PC-9 (cell line): ENCODE measurements at places on chromosomes 1 and 21.

GRCh38 chr1:46012236-46012635 is 120.2 kb downstream of the PIK3R3 start:
- H3K27me3 ChIP-seq = no peaks in the 10 kb centered on the region
- no peaks in the 10 kb centered on the region for H3K4me1 ChIP-seq
- DNase-seq = no peak

- peak overlapping the region; percentile 55 for H3K4me3 ChIP-seq
- H3K36me3 ChIP-seq = no peaks in the 10 kb centered on the region
- H3K27ac ChIP-seq = peak overlapping the region; percentile 100
- peaks cover 49% of the 10 kb centered on the region for H3K4me1 ChIP-seq
Measured at GRCh38 chr1:145978854-145979745, 14.6 kb downstream of the POLR3GL start.

- no peaks in the 10 kb centered on the region for H3K27me3 ChIP-seq
- DNase-seq = no peak
- no peaks in the 10 kb centered on the region for H3K4me1 ChIP-seq
- no peak overlapping the region for H3K4me3 ChIP-seq
- no peaks in the 10 kb centered on the region for H3K36me3 ChIP-seq
Measured at GRCh38 chr21:45900034-45900868, 81.3 kb upstream of the COL6A1 start.

DNA sequence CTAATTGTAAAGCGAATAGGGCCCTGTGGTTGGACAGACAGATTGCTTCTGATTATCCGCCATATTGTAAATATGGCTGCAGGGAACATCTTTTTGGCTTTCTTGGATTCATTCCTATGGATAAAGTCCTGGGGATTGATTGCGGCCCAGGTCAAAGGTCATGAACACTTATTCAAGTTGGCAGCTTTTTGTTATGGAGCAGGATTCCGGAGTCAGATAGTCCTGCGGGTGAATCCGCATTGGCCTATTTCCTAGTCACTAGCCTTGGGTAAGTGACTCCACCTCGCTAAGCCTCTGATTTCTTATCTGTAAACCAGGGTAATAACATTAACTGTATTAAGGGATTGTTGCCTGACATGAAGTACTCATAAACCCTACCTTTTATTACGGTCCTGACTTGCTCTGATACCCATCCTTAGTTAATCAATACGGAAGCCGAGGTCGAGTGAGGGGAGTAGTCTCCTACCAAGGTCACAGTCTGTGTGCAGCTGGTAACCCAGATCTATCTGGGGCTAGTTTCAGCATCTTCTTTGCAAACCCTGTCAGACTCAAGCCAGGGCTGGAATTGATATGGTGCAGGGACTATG is 31.7 kb downstream of the EDN2 start:
- no peaks in the 10 kb centered on the region for H3K36me3 ChIP-seq
- H3K4me3 ChIP-seq = no peak overlapping the region
- no peak for DNase-seq
- H3K27me3 ChIP-seq = no peaks in the 10 kb centered on the region
- peaks cover 32% of the 10 kb centered on the region for H3K4me1 ChIP-seq
- H3K27ac ChIP-seq = no peak overlapping the region

GRCh38 chr1:86708920-86709319 is 4.5 kb downstream of the SH3GLB1 start:
- peaks cover 7% of the 10 kb centered on the region; the same call in 1 of the 2 replicates for H3K36me3 ChIP-seq
- no peaks in the 10 kb centered on the region for H3K27me3 ChIP-seq
- H3K27ac ChIP-seq = no peak overlapping the region
- H3K4me3 ChIP-seq = no peak overlapping the region
- H3K4me1 ChIP-seq = peaks cover 22% of the 10 kb centered on the region

DNA sequence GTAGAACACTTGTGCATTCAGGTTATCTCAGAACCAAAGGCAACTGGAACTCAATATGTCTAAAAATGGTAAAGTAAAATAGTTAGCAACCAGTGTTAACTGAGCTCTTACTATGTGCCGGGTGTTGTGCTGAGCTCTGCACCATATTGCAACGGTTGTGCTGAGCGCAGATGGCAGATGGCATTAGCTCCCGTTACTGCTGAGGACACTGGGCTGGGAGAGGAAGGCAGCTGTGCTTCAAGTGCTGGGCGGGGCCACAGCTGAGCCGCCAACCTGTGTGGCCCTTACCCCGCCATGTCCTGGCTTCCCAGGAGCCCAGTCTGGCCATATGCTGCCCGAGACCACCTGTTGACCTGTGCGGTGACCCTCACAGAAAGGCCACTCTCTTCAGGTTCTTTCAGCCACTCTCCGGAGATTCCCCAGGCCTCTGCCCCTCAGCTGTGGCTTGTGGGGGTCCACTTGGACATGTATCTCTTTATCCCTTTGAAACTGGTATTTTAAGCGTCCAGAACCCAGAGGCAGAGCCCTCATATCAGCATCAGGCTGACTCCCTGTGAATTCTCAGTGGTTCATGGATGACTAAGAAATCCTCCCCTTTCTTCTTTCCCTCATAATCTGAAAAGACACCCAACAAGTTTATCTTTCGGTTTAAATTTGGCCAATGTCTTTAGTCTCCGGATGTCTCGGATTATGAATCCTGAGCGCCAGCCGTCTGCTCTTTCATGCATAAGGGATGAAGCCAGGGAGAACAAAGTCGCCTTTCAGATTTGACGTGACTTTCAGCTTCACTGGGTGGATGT is 26.4 kb downstream of the LDLRAP1 start:
- peak overlapping the region; percentile 93 for H3K27ac ChIP-seq
- no peak for DNase-seq
- H3K4me1 ChIP-seq = peaks cover 65% of the 10 kb centered on the region
- H3K4me3 ChIP-seq = peak overlapping the region; percentile 40; the same call in 1 of the 2 replicates

DNA sequence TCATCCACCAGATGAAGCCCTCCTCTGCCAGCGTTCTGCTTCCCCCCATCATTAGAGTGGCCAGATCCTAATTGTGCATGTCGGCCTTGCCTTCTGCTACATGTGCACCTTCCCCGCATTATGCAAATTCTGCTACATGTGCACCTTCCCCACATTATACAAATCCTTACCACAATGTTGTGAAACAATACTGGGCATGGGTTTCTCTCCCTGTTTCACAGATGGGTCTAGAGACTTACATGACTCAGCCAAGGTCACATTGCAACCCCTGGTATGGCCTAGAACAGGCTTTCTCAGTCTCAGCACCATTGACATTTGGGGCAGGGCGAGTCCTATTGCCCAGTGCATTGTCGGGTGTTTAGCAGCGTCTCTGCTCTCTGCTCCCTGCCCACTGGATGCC is 1.0 kb upstream of the CELA2A start:
- no peak overlapping the region for H3K4me3 ChIP-seq
- peaks cover 15% of the 10 kb centered on the region for H3K4me1 ChIP-seq
- no peak for DNase-seq
- no peak overlapping the region for H3K27ac ChIP-seq

- DNase-seq = no peak
- peaks cover 7% of the 10 kb centered on the region; the same call in 1 of the 2 replicates for H3K4me1 ChIP-seq
- no peaks in the 10 kb centered on the region for H3K36me3 ChIP-seq
- no peak overlapping the region for H3K4me3 ChIP-seq
- no peak overlapping the region for H3K27ac ChIP-seq
- H3K27me3 ChIP-seq = peaks cover 11% of the 10 kb centered on the region
Measured at GRCh38 chr1:14923727-14924452, 229.7 kb upstream of the TMEM51 start.

- H3K27ac ChIP-seq = no peak overlapping the region
- H3K4me1 ChIP-seq = no peaks in the 10 kb centered on the region
- no peak for DNase-seq
- H3K27me3 ChIP-seq = peaks cover 10% of the 10 kb centered on the region
- no peak overlapping the region for H3K4me3 ChIP-seq
- H3K36me3 ChIP-seq = no peaks in the 10 kb centered on the region
Measured at GRCh38 chr1:31224068-31224467, 15.6 kb downstream of the NKAIN1 start.

GRCh38 chr1:51328279-51328678 is 2.1 kb downstream of the TTC39A start:
- no peak overlapping the region for H3K27ac ChIP-seq
- no peaks in the 10 kb centered on the region for H3K36me3 ChIP-seq
- H3K27me3 ChIP-seq = no peaks in the 10 kb centered on the region
- DNase-seq = no peak
- H3K4me1 ChIP-seq = peaks cover 19% of the 10 kb centered on the region
- H3K4me3 ChIP-seq = no peak overlapping the region

DNA sequence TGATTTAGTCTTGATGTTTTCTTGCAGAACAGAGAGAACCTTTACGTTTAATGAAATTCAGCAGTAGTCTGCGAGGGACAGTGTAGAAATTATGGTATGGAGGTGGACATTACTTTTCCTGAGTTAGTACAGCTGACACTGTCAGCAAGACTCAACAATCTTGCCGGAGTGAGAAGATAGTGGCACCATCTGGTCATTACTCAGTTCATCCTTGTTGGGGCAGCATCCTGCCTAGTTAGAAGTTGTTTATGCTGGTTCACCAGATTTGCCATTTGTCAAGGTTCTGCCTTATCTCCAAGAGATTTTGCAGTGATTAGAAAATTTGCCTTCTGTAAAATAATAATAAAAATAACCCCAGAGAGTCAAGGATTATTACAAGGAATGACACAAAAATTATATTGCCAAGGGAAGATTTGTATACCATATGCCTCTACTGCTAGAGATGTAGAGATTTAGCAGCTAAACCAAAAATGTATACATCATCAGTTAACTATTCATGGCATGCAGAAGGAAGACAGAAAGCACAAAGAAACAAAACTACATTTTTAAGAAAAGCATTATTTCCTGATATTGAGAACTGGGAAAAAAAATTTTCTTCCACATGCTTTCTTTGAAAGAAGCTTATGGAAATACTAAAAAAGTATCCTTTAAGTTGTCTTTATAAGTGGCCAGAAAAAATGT is 1967.4 kb downstream of the NCAM2 start:
- no peak for DNase-seq
- no peak overlapping the region for H3K4me3 ChIP-seq
- no peaks in the 10 kb centered on the region for H3K27me3 ChIP-seq
- no peak overlapping the region for H3K27ac ChIP-seq
- no peaks in the 10 kb centered on the region for H3K4me1 ChIP-seq

DNA sequence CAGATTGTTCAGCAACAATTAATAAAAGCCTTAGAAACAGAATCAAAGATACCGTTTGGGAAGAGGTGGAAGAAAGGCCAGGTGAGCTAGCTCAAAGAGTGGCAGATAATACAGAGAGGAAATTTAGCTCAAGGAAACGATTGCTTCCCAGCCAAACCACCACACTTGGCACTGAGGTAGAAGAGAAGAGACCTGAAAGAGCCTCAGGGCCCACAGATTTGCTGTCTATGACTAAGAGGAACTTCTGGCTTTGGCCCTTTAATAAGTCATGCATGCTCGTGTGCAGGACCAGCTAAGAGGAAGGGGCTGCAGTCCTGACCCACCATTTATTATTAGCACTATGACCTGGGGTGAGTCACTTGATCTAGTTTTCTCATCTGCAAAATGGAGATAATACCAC is 72.8 kb upstream of the BCL10 start:
- no peaks in the 10 kb centered on the region for H3K27me3 ChIP-seq
- DNase-seq = no peak
- no peak overlapping the region for H3K27ac ChIP-seq
- H3K36me3 ChIP-seq = 0 out of 2 replicates have a peak, but pooled peaks cover 10% of the 10 kb centered on the region

GRCh38 chr1:71086331-71086730 is 5.5 kb upstream of the ZRANB2 start:
- H3K4me1 ChIP-seq = 0 out of 2 replicates have a peak, but pooled peaks cover 6% of the 10 kb centered on the region
- DNase-seq = no peak
- H3K36me3 ChIP-seq = no peaks in the 10 kb centered on the region
- no peak overlapping the region for H3K27ac ChIP-seq
- H3K4me3 ChIP-seq = no peak overlapping the region

GRCh38 chr1:207913951-207914350 is 3.0 kb upstream of the CD34 start:
- H3K27me3 ChIP-seq = peaks cover 5% of the 10 kb centered on the region
- H3K4me1 ChIP-seq = no peaks in the 10 kb centered on the region
- no peak overlapping the region for H3K4me3 ChIP-seq
- no peaks in the 10 kb centered on the region for H3K36me3 ChIP-seq
- no peak overlapping the region for H3K27ac ChIP-seq

GRCh38 chr1:2482588-2482987 is 6.5 kb downstream of the PLCH2 start:
- no peak overlapping the region for H3K4me3 ChIP-seq
- no peaks in the 10 kb centered on the region for H3K4me1 ChIP-seq

GRCh38 chr1:210620867-210621488 is 292.3 kb downstream of the HHAT start:
- H3K4me1 ChIP-seq = no peaks in the 10 kb centered on the region
- H3K36me3 ChIP-seq = no peaks in the 10 kb centered on the region
- no peak overlapping the region for H3K4me3 ChIP-seq
- no peak for DNase-seq
- H3K27ac ChIP-seq = no peak overlapping the region

- H3K36me3 ChIP-seq = no peaks in the 10 kb centered on the region
- no peak overlapping the region for H3K4me3 ChIP-seq
- no peaks in the 10 kb centered on the region for H3K27me3 ChIP-seq
- no peak overlapping the region for H3K27ac ChIP-seq
Measured at GRCh38 chr1:210685295-210685650, 356.6 kb downstream of the HHAT start.

GRCh38 chr1:115090540-115090939 is 1.2 kb upstream of the TSPAN2 start:
- H3K27ac ChIP-seq = 0 out of 2 replicates have a peak overlapping the region, but pooled peaks have one; percentile 60
- H3K36me3 ChIP-seq = no peaks in the 10 kb centered on the region

DNA sequence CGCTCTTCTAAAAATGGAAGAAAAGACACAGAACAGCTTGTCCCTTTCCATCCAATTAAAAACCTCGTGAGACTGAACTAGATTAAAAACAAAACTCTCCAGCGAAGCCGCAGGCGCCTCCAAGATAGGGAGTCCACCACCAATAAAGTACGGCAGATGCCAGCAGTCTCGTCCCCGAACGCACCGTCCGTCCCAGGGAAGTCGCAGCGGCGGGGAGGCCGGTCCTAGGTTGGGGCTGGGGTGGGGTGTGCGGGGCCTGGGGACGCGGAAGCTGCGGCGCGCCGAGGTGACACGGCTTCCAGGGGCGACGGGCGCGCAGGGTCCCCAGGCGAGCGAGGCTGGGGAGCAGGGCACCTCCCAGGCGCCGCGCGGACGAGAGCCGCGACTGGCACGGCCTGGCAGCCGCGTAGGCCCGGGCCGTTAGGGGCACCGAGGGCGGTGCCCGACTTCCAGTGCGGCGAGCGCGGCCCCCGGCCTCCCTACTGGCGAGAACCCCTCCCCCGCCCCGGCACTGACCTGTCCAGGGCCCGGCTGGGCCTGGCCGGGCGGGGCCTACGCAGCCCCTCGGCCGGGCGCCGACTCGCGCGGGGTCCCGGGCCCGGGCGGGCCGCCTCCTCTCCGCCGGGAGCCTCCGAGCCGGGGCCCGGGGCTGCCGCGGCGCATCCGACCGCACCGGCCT is 28.3 kb upstream of the A3GALT2 start:
- H3K27ac ChIP-seq = peak overlapping the region; percentile 86
- H3K27me3 ChIP-seq = no peaks in the 10 kb centered on the region
- peak; percentile 53 for DNase-seq
- peaks cover 13% of the 10 kb centered on the region for H3K36me3 ChIP-seq

GRCh38 chr1:35129080-35129479 is 49.9 kb downstream of the ZMYM1 start:
- no peak overlapping the region for H3K27ac ChIP-seq
- no peaks in the 10 kb centered on the region for H3K4me1 ChIP-seq
- no peak for DNase-seq
- H3K27me3 ChIP-seq = peaks cover 7% of the 10 kb centered on the region
- H3K36me3 ChIP-seq = no peaks in the 10 kb centered on the region
- no peak overlapping the region for H3K4me3 ChIP-seq

- no peaks in the 10 kb centered on the region for H3K36me3 ChIP-seq
- H3K27me3 ChIP-seq = no peaks in the 10 kb centered on the region
- H3K4me1 ChIP-seq = no peaks in the 10 kb centered on the region
- H3K27ac ChIP-seq = no peak overlapping the region
- H3K4me3 ChIP-seq = no peak overlapping the region
Measured at GRCh38 chr1:185373813-185374529, 56.9 kb upstream of the IVNS1ABP start.

GRCh38 chr1:165375623-165376022 is 19.1 kb upstream of the LMX1A start:
- DNase-seq = no peak
- H3K4me1 ChIP-seq = no peaks in the 10 kb centered on the region
- no peak overlapping the region for H3K27ac ChIP-seq
- H3K27me3 ChIP-seq = peaks cover 18% of the 10 kb centered on the region; the same call in 1 of the 2 replicates
- H3K4me3 ChIP-seq = no peak overlapping the region
